Breast epithelium (tissue), 4 donors: ENCODE measurements at places on chromosomes 4 and X. TPM values are rescaled to one million over a fixed set of nuclear protein-coding genes. Genes with fewer than 3 reads are reported as not detected.

The UCP1 gene
- total RNA-seq, result 0.29 TPM

The UBE2A gene
- 34.9 TPM for total RNA-seq

The DCLK2 gene
- total RNA-seq, result 3.4 TPM

The TEX13B gene
- not detected for total RNA-seq

The DKK2 gene
- 1.6 TPM for total RNA-seq

The HEPH gene
- 8.8 TPM for total RNA-seq

The CASP6 gene
- total RNA-seq, result 24.9 TPM

DNA sequence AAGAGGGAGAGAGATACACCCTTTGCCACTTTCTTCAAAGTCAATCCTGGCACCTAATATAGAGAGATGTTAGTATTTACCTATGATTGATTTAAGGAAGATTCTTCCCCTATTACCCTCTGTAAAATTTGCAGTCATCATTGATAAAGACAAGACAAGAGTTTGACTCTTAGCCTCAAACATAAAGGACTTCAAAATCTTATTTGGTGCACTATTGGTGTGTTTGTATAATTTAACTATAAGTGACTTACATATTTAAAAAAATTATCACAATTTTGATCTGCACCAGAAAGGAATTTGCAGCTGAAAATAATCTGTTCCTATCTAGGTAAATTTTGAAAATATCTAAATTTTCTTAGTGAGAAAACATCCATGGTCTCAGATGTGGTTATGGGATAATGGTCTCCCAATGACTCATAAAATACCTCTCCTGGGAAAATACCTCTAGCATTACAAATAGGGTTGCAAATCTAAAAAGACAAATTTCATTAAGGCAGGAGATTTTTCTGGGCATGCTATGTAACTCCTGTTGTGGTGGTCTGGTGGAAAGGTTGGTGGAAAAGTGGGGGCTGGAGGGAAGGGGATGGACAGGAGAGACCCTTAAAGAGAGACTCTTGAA, 173.6 kb upstream of the MED14 start:
- DNase-seq, result no peak
- no peaks in the 10 kb centered on the region for H3K27me3 ChIP-seq
- H3K36me3 ChIP-seq, result no peaks in the 10 kb centered on the region
- no peaks in the 10 kb centered on the region for H3K4me1 ChIP-seq
- no peak overlapping the region for H3K4me3 ChIP-seq

DNA sequence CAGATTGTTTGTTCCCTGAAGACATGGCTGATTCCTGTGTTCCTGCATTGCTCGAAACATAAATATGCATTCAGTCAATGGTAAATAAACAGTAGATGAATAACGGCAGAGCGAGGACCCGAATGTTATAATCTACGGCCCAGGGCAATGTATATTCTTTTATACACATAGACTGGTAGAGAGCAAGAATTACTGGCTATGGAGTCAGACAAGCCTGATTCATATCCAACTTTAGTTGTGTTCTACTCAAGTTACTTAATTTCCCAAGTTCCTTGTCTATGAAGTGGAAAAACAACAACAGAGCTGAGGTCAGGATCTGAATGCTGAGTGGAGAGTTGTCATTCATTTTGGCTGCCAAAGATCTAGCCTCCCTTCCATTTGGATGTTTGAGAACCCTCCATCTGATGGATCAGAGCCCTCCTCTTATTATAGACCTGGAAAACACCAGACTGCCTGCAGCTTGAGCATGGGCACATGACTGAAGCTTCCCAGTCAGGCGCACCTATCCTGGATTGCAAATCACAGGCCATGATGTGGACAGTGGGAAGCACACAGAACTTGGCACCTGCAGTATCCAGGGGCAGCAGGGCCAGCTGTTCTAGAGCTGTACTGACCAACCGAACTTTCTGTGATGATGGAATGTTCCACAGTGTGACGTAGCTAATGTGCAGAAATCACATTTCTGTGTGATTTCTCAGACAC, 80.1 kb downstream of the FAM184B start:
- H3K27ac ChIP-seq, result no peak overlapping the region
- no peaks in the 10 kb centered on the region for H3K36me3 ChIP-seq
- no peaks in the 10 kb centered on the region for H3K27me3 ChIP-seq
- no peaks in the 10 kb centered on the region for H3K4me1 ChIP-seq
- no peak overlapping the region for H3K4me3 ChIP-seq

GRCh38 chrX:102849396-102849795, 87.7 kb upstream of the RAB40AL start:
- H3K4me3 ChIP-seq, result no peak overlapping the region
- H3K36me3 ChIP-seq, result no peaks in the 10 kb centered on the region
- no peaks in the 10 kb centered on the region for H3K4me1 ChIP-seq
- no peak overlapping the region for H3K27ac ChIP-seq
- H3K27me3 ChIP-seq, result peaks cover 19% of the 10 kb centered on the region

GRCh38 chrX:42028109-42028508, 104.8 kb upstream of the CASK start:
- H3K36me3 ChIP-seq, result no peaks in the 10 kb centered on the region
- no peak overlapping the region for H3K27ac ChIP-seq
- H3K4me3 ChIP-seq, result no peak overlapping the region
- no peak for DNase-seq
- H3K4me1 ChIP-seq, result no peaks in the 10 kb centered on the region

DNA sequence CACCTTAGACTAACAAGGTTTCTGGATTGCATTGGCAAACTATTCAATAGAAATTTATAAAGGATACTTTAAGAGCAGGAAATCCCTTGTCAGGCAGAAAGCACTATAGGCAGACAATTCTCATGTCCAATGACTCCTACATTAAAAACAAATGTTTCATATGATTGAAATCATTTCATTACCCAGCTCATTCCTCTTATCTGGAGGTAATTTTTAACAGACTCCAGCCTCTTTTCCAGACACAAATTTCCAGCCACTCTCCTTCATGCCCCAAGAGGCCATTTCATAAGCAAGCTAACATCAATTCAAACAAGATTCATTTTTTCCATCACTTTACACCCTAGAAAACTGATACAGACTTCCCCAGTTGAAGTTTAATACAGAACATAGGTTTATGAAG, 495.1 kb upstream of the FRG1 start:
- no peak overlapping the region for H3K4me3 ChIP-seq
- no peaks in the 10 kb centered on the region for H3K36me3 ChIP-seq
- no peak overlapping the region for H3K27ac ChIP-seq

DNA sequence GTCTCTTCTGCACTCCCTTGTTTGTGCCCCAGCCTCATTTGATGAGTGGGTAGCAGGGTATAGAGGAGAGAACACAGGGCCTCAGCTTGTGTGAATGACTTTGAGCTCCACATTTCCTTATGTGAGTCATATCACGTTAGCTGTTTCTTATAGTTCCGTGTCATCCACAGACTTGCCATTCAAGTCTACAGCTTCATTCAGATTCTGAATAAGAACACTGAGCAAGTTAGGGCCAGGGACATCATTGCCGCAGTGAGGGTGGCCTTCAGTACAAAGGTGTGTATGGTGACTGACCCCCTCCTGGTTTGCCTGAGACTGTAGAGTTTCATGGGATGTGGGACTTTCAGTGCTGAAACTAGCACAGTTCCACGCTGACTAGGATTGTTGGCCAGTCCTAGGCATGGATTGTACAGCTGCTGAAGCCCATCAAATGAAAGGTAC, 23.6 kb downstream of the KLF3 start:
- no peaks in the 10 kb centered on the region for H3K27me3 ChIP-seq
- no peaks in the 10 kb centered on the region for H3K4me1 ChIP-seq
- DNase-seq, result no peak
- no peak overlapping the region for H3K27ac ChIP-seq
